ENCODE measurements at places on chromosomes 7 and 10.
A peak's percentile ranks its signal among the peaks of the same experiment; 100 is the strongest.

DNA sequence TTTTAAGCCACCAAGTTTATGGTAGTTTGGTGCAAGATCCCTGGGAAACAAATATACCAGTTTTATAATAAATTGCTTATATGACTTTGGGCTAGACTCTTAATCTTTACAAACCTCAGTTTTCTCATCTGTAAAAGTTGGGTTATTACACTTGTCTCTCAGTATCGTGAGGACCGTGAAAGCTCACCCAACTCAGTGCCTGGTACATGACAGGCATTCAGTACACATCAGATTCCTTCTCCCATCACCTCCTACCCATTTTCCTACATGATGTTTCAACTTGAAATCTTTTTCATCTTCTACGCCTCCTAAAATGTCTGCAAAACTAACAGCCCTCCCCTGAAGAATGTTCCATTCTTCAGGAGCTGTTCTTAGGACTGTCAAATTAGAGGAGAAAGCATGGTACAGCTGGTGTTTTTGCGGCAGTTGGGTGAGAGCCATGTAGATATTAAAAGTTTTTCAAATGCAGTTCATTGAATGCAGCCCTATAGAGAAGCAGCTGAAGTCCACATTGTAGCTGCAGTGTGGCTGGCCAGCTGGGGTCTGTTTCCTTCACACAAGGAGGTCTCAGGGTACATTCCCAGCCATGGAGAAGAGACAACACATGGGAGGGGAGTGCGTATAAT is 812.8 kb downstream of the LRMDA start:
- H3K27me3 ChIP-seq, result no peaks in the 10 kb centered on the region
- no peaks in the 10 kb centered on the region for H3K36me3 ChIP-seq
- H3K4me1 ChIP-seq, result peaks cover 14% of the 10 kb centered on the region
- peak; percentile 20 for DNase-seq

DNA sequence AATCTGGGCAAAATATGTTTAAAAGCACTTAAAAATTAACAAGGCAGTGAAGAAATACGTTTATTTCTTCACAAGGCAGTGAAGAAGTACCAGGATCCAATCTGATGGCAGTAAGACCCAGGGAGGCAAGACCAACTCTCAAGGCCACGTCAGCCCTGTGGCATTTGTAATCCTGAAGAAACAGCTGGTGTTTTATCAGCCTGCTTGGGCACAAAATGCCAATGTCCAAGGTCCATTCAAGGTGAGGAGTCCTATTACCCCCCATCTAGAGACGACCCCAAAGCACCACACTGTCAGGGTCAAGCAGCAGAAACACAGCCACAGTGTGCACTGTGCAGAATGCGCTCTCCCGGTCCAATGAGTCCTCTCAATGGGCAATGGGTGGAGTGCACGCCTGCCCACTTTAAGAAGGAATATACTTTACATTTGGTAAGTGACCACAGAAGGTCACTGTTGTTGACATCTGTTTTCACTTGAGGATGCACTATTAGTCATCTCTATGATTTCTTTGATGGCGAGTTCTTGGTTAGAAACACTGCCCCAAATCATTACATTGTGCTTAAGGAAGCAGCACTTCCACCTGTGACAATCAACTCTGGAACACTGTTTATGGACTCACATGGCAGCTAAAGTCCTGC is 12.8 kb downstream of the CPXM2 start:
- no peaks in the 10 kb centered on the region for H3K36me3 ChIP-seq
- H3K27ac ChIP-seq, result no peak overlapping the region
- H3K27me3 ChIP-seq, result no peaks in the 10 kb centered on the region

GRCh38 chr7:100827330-100828226 is at the start of gene EPHB4:
TSS of gene EPHB4 (minus strand) at chr7:100827523. CDS start at chr7:100827030, 493 bp downstream.
- H3K4me3 ChIP-seq, result peak within 1 kb of the TSS; percentile 73
- H3K27ac ChIP-seq, result peak within 1 kb of the TSS; percentile 77
- H3K4me1 ChIP-seq, result peaks cover 18% of the 10 kb centered on the region
- peak; percentile 92 for DNase-seq

DNA sequence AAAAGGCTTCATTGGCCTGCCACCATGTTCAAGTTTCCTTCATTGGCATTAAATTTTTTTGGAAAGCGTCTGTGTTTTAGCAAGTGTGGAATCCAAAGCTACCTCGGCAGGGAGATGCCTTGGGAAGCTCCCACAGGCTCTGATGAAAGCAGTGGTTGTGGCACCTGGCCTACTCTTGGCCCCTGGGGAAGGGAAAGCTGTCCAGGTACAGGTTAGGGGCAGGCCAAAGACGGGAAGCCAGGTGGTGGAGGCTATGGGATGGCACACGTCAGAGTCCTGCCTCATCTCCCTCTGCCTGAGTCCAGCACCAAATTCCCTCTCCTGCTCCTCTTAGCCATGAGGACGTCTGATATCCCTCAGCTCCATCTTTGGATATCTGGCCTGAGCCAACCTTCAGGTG is 49.7 kb downstream of the C10orf120 start:
- H3K27me3 ChIP-seq, result no peaks in the 10 kb centered on the region
- DNase-seq, result no peak
- no peaks in the 10 kb centered on the region for H3K4me1 ChIP-seq
- no peak overlapping the region for H3K27ac ChIP-seq

- DNase-seq, result peak; percentile 9
- H3K4me1 ChIP-seq, result peaks cover 2% of the 10 kb centered on the region
- H3K36me3 ChIP-seq, result no peaks in the 10 kb centered on the region
- no peak overlapping the region for H3K4me3 ChIP-seq
Observed at GRCh38 chr7:27148756-27149641, 1.4 kb upstream of the HOXA6 start.

GRCh38 chr10:132788831-132789219 is 2.9 kb upstream of the NKX6-2 start:
- H3K36me3 ChIP-seq, result no peaks in the 10 kb centered on the region
- peak overlapping the region; percentile 34 for H3K4me3 ChIP-seq
- peaks cover 13% of the 10 kb centered on the region for H3K4me1 ChIP-seq
- no peaks in the 10 kb centered on the region for H3K27me3 ChIP-seq
- no peak for DNase-seq

- peaks cover 5% of the 10 kb centered on the region for H3K4me1 ChIP-seq
- no peak overlapping the region for H3K27ac ChIP-seq
- H3K4me3 ChIP-seq, result no peak overlapping the region
- H3K36me3 ChIP-seq, result no peaks in the 10 kb centered on the region
- H3K27me3 ChIP-seq, result no peaks in the 10 kb centered on the region
Observed at GRCh38 chr10:22133749-22134624, 83.8 kb downstream of the EBLN1 start.

DNA sequence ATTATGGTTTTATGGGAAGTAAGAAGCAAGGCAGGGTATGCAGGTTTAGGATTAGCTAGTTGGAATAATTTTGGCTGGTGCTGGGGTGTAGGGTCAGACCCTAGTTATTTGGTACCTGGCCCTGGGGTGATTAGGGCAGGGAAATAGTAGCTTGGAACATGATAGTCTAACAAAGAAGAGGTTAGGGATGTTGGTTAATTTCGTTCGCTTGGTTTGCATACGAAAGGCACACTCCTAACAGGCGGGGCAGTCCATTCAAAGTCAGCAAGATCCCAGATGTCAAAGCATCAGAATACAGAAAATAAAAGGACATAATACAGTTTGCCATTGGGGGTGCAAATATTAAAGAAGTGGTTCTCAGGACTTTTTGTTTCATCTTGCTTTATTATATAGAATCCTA is 55.7 kb upstream of the ITPRID1 start:
- DNase-seq, result no peak
- no peaks in the 10 kb centered on the region for H3K36me3 ChIP-seq
- no peaks in the 10 kb centered on the region for H3K4me1 ChIP-seq
- no peak overlapping the region for H3K27ac ChIP-seq

- no peaks in the 10 kb centered on the region for H3K27me3 ChIP-seq
- no peak overlapping the region for H3K27ac ChIP-seq
- no peaks in the 10 kb centered on the region for H3K4me1 ChIP-seq
- no peak for DNase-seq
- H3K36me3 ChIP-seq, result no peaks in the 10 kb centered on the region
Observed at GRCh38 chr10:4804465-4804864, 21.5 kb upstream of the AKR1E2 start.

- no peak for DNase-seq
Observed at GRCh38 chr10:114925587-114926586, 12.1 kb upstream of the TRUB1 start.

DNA sequence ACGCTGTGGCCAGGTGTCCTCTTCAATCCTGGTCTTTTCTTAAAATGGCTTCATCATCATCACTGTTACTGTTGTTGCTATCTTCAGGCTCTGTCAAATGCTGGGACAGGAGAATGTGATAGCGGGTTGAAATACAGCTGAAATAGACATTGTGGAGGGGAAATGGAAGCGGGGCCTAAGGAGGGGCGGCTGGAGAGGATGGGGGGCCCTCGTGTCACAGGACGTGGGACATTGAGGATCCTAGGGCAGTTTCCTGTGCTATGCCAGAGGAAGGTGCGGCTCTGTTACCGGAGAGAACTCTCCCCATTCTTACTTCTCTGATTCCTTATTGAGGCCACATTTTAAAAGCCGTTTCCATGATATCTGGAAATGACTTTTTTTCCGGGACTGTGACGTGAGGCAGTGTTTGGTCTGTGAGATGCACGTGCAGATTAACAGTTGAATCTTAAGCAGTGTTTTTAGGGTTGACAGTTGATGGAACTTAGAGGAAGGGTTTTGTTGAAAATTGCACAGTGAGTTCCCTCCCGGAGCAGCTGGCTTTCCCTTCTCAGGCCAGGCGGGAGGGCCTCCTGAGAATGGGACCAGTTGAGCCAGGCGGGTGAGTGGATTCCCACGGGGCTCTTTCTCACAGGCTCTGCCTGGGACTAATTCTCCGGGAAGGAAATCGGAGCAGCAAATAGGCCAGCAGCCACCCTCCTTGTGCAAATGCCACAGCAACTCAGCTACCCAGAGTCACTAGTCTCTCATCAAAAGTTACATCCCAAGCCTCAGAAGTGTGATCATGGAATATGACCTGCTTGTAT is 125.2 kb downstream of the TACC2 start:
- H3K4me1 ChIP-seq, result peaks cover 6% of the 10 kb centered on the region
- no peak for DNase-seq
- H3K27ac ChIP-seq, result peak overlapping the region; percentile 95
- no peaks in the 10 kb centered on the region for H3K27me3 ChIP-seq
- H3K4me3 ChIP-seq, result peak overlapping the region; percentile 83

DNA sequence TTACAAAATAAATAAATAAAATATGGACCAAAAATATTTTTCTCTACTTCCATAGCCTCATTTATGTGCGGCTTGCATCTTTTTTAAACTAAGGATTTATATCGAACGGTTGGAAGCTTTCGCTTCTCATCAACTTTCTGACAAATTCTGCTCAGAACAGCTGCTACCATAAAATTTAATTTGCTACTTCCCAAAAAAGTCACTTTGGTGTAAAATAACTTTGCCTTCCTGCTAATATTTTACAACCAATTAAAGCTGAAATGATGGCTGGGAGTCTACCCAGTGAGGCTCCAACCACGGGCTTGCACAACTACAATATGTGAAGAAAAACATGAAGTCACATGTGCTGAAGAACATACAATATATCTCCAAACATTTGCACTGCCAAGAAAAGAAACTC is 253.1 kb upstream of the NEBL start:
- H3K27me3 ChIP-seq, result no peaks in the 10 kb centered on the region
- H3K27ac ChIP-seq, result no peak overlapping the region

GRCh38 chr7:11237742-11238141 is 264.1 kb downstream of the PHF14 start:
- H3K4me1 ChIP-seq, result no peaks in the 10 kb centered on the region
- no peak for DNase-seq
- H3K4me3 ChIP-seq, result no peak overlapping the region
- no peaks in the 10 kb centered on the region for H3K27me3 ChIP-seq
- no peaks in the 10 kb centered on the region for H3K36me3 ChIP-seq
- no peak overlapping the region for H3K27ac ChIP-seq

DNA sequence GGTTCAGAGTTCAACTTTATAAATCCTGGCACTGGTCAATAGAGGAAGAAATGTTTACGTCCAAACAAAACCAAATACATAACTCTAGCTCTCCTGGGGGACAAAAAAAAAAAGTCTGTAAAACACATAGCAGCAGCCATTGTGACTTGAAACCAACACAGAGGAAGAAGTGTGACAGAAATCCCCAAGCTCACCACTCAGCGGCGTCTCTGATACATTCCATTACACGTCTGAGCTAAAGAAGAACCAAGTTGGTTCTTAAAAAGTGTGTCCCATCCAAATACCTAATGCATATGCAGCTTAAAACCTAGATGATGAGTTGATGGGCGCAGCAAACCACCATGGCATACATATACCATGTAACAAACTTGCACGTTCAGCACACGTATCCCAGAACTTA is 58.3 kb upstream of the NANOS1 start:
- no peak overlapping the region for H3K27ac ChIP-seq
- H3K36me3 ChIP-seq, result no peaks in the 10 kb centered on the region
- DNase-seq, result no peak
- peaks cover 10% of the 10 kb centered on the region for H3K4me1 ChIP-seq
- no peak overlapping the region for H3K4me3 ChIP-seq

DNA sequence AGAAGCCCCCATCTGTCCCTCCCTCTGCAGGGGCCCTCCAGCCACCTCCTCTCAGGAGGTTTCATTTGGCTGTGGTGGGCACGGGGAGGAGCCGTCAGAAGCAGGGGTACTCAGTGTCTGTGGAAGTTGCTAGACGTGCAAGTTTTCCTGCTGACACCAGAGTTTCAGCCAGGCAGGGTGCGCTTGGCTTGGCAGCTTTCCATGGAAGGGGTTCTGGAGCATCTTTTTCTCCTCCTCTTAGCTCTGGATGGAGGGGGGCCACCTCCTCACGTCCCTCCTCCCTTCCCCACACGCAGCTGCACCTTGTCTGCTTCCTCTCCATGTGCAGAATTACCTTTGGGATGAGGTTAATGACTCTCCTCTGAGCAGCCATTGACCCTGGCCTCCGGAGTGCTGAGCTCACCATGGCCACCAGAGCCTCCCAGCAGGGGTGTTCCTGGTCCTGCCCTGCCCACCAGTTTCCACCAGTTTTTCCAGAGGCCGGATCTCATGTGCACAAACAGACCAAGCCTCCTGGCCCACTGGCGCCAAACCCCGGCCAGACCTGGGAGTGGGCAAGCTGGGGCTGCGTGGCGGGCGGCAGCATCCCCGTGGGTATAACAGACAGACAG is 579.8 kb upstream of the FOXK1 start:
- no peaks in the 10 kb centered on the region for H3K36me3 ChIP-seq
- no peaks in the 10 kb centered on the region for H3K27me3 ChIP-seq
- no peak overlapping the region for H3K27ac ChIP-seq
- no peaks in the 10 kb centered on the region for H3K4me1 ChIP-seq
- no peak for DNase-seq

- H3K36me3 ChIP-seq, result no peaks in the 10 kb centered on the region
- H3K27ac ChIP-seq, result no peak overlapping the region
- H3K4me3 ChIP-seq, result no peak overlapping the region
- H3K27me3 ChIP-seq, result no peaks in the 10 kb centered on the region
- H3K4me1 ChIP-seq, result no peaks in the 10 kb centered on the region
Observed at GRCh38 chr7:122750389-122750788, 47.7 kb upstream of the RNF148 start.
